ENCODE measurements at places on chromosomes 16 and 17.
A peak's percentile ranks its signal among the peaks of the same experiment; 100 is the strongest.

DNA sequence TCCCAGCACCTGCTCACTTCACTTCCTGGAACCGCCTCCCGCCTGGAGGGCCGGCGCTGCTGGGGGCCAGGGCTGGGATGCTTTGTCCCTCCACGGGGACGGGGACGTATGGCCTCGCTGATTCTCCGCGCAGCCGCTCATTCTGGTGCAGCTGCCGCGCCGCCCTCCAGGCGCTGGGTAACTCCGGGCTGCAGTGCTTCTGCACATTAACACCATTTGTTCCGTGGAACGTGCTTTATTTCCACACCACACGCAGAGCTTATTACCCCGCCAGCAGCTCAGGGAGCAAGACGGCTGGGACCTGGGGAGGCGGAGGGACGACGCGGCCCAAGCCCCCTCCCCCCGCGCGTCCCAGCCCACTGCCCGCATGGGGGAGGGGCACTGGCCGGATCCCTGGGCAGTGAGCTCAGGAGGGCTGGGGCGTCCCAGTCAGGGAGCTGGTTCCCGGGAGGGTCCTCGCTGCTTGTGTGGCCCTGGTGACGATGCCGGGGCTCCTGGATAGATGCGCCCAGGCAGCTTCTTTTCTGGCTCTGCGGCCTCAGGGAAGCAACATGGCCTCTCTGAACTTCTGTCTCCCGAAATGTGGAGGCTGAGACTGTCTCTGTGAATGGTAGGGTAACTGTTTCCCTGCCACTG is 45.4 kb upstream of the ACSF3 start:
- DNase-seq: no peak

- peak; percentile 2 for DNase-seq
Observed at GRCh38 chr16:60060731-60061130, 1326.6 kb upstream of the GOT2 start.

- DNase-seq: no peak
Observed at GRCh38 chr16:11393366-11393765, 48.1 kb downstream of the RMI2 start.

DNA sequence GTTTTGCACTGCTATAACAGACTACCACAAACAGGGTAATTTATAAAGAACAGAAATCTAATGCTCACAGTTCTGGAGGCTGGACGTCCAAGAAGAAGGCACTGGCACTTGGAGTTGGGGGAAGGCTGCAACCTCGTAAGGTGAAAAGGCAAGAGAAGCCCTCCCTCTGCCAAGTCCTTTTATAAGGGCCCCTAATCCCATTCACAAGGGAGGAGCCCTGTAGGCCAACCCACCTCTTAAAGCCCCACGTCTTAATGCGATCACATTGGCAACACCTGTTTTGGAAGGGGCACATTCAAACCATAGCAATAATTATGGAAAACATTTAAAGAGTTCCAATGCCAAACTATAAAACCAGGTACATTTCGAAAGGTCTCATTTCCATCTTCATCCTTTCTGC is 5.2 kb downstream of the PKD1L3 start:
- no peak for DNase-seq

GRCh38 chr17:57068222-57068658 is 16.8 kb upstream of the AKAP1 start:
- no peak for DNase-seq

GRCh38 chr16:12917653-12918052 is 16.3 kb downstream of the SHISA9 start:
- DNase-seq: no peak

GRCh38 chr17:36544044-36544306 is 744 bp upstream of the GGNBP2 start:
- peak; percentile 83 for DNase-seq

- DNase-seq: no peak
Observed at GRCh38 chr16:31528523-31529107, 915 bp downstream of the AHSP start.

DNA sequence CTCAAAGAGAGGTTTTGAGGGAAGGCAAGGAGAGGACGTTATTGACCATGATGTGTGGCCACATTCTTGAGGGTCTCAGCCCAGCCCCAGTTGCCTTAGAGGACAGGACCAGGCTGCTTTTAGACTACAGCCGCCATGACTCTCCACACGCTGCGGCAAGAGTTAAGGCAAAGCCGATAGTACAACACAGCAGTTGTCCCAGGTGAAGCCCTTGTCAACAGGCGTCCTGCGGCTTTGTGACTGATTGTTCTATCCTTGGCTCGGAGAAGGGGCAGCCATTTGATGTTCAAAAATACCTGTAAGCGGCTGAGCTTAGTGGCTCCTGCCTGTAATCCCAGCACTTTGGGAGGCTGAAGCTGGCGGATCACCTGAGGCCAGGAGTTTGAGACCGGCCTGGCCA is 28.8 kb downstream of the TMEM92 start:
- no peak for DNase-seq

Data from hematopoietic multipotent progenitor cell treated with erythropoietin and hydrocortisone succinate and interleukin-3 and kit ligand, for 6 days (in vitro differentiated cells).